A549 (cell line): ENCODE measurements at places on chromosomes 1 and 21. TPM values are rescaled to one million over a fixed set of nuclear protein-coding genes. Genes with fewer than 3 reads are reported as not detected.

Gene PDXK
- 189 to 220 TPM (median 214 TPM) in 3 replicates for polyA plus RNA-seq

DNA sequence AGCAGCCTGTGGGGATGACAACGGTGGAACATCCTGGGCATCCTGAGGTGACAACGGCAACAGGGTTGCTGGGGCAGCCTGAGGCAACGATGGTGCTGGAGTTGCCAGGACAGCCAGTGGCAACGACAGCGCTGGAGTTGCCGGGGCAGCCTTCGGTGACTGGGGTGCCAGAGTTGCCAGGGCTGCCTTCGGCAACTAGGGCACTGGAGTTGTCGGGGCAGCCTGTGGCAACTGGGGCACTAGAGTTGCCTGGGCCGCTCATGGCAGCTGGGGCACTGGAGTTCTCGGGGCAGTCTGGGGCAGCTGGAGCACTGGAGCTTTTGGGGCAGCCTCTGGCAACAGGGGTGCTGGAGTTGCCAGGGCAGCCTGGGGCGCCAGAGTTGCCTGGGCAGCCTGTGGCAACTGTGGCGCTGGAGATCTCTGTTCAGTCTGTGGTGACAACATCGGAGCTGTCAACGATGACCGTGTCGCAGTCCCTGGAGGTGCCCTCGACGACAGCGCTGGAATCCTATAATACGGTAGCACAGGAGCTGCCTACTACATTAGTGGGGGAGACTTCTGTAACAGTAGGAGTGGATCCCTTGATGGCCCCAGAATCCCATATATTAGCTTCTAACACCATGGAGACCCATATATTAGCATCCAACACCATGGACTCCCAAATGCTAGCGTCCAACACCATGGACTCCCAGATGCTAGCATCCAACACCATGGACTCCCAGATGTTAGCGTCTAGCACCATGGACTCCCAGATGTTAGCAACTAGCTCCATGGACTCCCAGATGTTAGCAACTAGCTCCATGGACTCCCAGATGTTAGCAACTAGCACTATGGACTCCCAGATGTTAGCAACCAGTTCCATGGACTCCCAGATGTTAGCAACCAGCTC, 8.2 kb downstream of the SON start:
- DNase-seq, result no peak

DNA sequence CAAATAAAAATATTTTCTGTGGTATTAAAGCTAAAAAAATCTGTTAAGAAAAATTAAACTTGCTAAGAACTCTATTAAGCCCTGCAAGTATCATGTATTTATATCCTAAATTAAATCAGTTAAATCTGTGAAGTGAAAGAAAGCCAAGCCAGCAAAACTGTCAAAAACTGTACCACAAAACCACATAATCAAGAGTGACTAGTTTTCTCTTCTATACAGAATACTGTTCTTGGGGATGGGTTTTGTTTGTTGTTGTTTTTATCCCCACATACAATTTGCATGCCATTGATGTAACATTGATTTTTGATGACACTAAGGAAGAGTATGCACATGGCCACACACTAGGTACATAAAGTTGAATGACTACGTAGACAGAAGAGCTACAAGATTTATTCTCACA, 20.4 kb downstream of the DPH5 start:
- DNase-seq, result no peak

DNA sequence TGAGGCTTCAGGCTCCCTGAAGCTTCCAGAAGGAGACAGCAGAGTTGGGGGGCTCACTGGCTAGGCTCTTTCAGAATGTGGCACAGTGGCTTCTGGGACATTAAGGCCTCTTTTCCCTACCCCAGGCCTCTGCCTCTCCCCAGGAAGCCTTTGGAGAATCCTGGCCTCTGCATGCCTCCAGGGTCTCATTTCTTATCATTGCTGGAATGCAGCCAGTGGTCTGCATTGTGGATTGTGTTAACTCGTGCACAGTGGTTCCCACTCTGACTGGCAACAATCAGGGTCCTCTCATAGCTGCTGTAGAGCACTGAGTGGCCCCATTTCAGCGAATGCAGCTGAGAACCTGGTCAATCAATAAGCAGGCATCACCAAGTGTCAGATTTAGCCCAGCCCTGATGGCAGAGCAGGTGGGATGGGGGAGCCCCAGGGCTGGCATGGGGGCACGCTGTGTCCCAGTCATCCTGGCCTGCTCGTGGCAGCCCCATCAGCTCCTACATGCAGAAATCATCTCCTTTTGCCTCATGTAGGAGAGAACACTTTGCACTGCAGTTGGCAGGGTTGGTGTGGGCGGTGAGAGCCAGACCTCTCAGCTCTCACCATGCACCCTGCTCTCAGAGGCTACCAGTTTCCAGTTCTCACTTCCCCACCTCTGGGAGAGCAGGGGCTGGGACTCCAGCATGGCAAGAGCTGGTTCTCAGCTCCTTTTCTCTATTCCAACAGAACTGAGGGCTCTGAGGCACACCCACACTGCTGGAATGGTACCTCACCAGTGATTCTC, 13.4 kb downstream of the ADORA1 start:
- no peak for DNase-seq

GRCh38 chr1:182650678-182651338, 33.6 kb downstream of the RGS8 start:
- no peak for DNase-seq
